Glutamatergic neuron (in vitro differentiated cells): ENCODE measurements at places on chromosomes 2 and 18. TPM values are rescaled to one million over a fixed set of nuclear protein-coding genes. Genes with fewer than 3 reads are reported as not detected.

Gene RGPD4
- total RNA-seq: 0.12 TPM

Gene PDE11A
- total RNA-seq: 0.27 TPM

- no peaks in the 10 kb centered on the region for H3K27me3 ChIP-seq
- DNase-seq: no peak
- no peaks in the 10 kb centered on the region for H3K36me3 ChIP-seq
- no peak overlapping the region for H3K4me3 ChIP-seq
These were observed 1224.7 kb upstream of the CELF4 start for GRCh38 chr18:38790303-38790702.

Gene KCNF1
- 7.7 TPM for total RNA-seq
